Stomach (tissue), 19 donors: ENCODE measurements at places on chromosomes 12 and 14. TPM values are rescaled to one million over a fixed set of nuclear protein-coding genes. Genes with fewer than 3 reads are reported as not detected.
A peak's percentile ranks its signal among the peaks of the same experiment; 100 is the strongest.

- no peak overlapping the region for H3K27ac ChIP-seq
- no peak for DNase-seq
- H3K4me3 ChIP-seq: no peak overlapping the region
- peaks cover 5% of the 10 kb centered on the region for H3K4me1 ChIP-seq
Observed at GRCh38 chr12:130709971-130710732, 5.9 kb downstream of the RIMBP2 start.

DNA sequence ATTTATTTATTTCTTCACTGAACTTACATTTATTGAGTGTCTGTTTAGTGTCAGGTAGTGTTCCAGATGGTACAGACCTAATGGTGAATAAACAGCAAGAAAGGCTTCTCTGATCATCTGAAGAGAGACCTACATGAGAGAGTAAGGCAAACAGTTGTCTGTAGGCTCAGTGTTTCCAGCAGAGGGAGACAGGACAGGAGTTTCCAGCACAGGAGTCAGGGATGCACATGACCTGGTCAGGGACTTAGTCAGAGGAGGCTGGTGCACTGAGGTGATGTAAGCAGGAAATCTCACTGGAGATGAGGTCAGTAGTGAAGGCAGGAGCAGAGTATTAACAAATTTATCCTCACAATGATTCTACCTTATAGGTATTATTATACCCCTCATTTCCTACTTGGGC, 233.2 kb downstream of the MDGA2 start:
- DNase-seq: peak; percentile 29
- no peak overlapping the region for H3K4me3 ChIP-seq
- peaks cover 12% of the 10 kb centered on the region for H3K4me1 ChIP-seq

DNA sequence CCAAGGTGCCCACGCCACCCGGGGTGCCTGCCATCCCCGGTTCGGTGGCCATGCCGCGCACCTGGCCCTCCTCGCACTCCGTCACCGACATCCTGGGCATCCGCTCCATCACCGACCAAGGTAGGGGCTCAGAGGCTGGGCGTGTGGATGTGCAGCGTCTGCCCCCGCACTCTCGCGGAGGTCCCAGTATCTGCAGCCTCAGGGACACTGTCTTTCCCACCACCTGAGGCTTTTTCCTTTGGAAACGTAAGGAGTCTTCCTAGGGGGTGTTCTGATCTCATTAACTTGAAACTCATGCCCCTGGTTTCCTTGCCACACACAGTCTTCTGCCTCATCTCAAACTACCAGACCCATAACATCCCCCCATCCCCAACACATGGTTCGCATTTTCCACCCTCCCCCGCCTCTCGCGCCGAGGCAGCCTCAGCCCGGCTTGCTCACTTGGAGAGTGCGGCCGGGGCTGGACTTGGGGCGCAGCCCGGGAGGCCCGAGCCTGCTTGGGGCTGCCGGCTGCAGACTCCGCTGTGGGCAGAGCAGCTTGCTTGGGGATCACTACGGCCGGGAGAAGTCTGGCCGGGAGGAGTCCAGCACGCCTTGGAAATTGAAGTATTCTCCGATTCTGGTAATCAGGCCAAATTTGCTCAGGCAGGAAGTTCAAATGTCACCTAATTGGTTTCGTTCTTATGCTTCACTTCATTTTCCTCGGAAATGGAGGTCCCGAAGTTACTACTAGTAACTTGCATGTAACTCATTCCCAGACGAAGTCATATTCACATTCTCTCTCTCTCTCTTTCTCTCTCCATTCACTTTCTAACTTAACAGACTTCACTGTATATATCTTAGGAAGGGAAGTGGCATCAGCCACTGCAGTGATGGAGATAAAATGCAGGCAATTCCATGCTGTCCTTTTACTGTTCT, 2.0 kb downstream of the PAX9 start:
- H3K36me3 ChIP-seq: no peaks in the 10 kb centered on the region
- H3K4me3 ChIP-seq: peak overlapping the region; percentile 52
- H3K27me3 ChIP-seq: peaks cover 100% of the 10 kb centered on the region

DNA sequence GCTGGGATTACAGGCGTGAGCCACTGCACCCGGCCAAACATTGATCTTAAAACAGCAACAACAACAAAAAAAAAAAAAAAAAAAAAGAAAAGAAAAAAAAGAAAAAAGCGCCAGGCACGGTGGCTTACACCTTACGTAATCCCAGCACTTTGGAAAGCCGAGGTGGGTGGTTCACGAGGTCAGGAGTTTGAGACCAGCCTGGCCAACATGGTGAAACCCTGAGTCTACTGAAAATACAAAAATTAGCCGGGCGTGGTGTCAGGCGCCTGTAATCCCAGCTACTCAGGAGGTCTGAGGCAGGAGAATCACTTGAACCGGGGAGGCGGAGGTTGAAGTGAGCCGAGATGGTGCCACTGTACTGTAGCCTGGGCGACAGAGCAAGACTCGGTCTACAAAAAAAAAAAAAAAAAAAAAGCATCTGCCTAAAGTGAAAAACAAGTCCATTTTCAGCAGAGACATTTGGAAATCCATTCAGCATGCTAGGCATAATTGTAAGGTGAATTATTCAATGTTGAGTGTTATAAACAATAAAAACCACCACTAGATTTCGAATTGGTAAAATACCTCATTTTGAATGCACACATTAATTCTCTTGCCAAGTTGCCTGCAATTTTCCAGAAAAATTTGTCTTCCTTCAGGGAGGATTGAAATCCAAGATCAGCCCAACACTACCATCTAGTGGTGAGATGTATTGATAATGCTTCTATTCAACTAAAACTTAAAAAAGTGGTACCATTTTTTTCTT, 8.0 kb upstream of the CERS5 start:
- H3K27ac ChIP-seq: no peak overlapping the region
- H3K27me3 ChIP-seq: no peaks in the 10 kb centered on the region
- peak; percentile 92 for DNase-seq
- peaks cover 43% of the 10 kb centered on the region for H3K36me3 ChIP-seq

DNA sequence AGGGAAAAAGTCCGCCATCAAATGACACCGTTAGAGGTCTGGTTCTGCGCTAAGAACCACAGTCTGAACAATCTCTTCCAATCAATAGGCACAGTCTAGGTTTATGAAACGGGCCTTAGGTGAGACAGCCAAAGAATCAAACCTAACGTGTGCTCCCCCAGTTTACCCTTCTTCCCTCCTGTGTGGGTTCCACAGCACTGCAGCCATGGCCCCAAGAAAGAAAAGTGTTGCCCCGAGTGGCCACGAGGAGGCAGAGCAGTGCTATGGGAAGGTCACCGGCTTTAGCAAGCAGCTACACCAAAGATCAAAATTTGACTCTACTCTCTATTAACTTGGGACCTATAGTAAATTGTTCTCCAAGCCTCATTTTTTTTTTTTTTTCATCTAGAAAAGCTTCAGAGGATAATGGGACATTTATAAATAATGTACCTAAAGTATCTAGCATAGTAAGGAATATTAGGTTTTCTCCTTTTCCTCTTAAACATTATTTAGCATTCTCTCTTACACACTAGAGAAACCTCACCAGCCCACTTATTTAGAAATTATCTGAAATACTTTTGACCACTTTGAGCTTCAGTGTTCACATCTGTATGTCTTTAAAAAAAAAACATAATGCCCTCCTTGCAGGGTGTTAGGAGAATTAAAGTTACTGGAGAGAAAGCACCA, 70.2 kb upstream of the GPHB5 start:
- peak; percentile 82 for DNase-seq
- H3K36me3 ChIP-seq: peaks cover 17% of the 10 kb centered on the region
- H3K27me3 ChIP-seq: no peaks in the 10 kb centered on the region
- no peaks in the 10 kb centered on the region for H3K4me1 ChIP-seq

DNA sequence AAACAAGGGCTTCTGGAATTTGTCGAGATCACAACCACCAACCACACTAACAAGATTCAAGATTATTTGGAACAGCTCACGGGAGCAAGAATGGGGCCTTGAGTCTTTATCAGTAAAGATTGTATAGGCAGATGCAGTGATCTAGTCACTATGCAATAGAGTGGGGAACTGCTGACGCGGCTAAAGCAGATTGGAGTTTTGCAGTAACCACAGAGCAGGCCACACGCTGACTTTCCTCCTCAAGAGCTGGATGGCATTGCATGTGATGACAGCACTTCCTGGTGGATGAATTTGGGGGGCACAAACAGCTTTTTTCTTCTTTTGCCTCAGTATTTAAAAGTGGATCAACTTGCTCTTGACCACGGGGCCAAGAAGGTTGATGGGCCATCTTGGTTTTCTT, 46.0 kb downstream of the KCNK13 start:
- no peaks in the 10 kb centered on the region for H3K36me3 ChIP-seq
- no peaks in the 10 kb centered on the region for H3K27me3 ChIP-seq
- no peak overlapping the region for H3K4me3 ChIP-seq
- DNase-seq: no peak
- H3K4me1 ChIP-seq: no peaks in the 10 kb centered on the region

DNA sequence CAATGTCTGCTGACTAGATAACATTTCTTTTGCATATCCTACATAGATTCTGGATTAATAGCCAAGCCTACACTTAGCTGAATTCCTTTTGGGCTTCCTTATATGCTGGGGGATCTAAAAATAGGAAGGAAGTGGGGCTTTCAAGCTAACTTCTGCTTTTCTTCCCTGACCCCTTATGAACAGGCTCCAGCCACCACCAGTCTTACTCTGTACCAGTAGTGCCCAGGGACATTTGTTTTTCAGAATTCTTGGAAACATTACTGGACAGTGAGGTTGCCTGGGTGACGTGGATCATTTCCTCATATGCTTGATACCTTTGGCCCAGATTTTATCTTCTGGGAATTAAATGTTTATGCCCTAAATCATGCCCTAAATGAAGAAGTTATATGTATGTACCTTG, 55.9 kb upstream of the SRRM4 start:
- no peaks in the 10 kb centered on the region for H3K36me3 ChIP-seq
- DNase-seq: no peak
- H3K27me3 ChIP-seq: peaks cover 6% of the 10 kb centered on the region

DENND5B gene
- 21.4 TPM for total RNA-seq
